Muscle of back (tissue), 13 donors: ENCODE measurements at places on chromosomes 12 and 14.

GRCh38 chr12:41683023-41683422, 461.7 kb downstream of the GXYLT1 start:
- DNase-seq, result no peak

DNA sequence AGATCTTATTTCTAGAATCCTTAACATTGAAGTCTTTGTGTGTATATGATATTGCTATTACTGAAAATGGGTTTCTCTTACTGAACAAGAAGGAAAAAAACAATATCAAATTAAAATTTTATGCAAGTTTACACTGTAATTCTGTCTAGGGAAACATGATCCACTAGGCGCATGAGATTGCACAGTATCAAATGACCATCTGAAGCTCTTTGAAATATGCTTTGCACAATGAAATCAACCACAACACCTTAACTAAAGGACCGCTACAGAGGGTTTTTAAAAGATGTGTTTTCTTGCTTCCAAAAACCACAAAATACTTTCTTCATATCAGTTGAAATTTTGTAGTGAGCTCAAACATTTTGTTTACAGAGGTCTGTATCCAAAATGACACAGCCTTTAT, 15.1 kb upstream of the KERA start:
- no peak for DNase-seq

GRCh38 chr14:71591231-71591630, 341.0 kb upstream of the RGS6 start:
- no peak for DNase-seq

- DNase-seq, result no peak
These were observed 31.0 kb downstream of the SIX1 start for GRCh38 chr14:60618241-60618640.

- no peak for DNase-seq
These were observed 17.4 kb downstream of the SDSL start for GRCh38 chr12:113439606-113440030.

DNA sequence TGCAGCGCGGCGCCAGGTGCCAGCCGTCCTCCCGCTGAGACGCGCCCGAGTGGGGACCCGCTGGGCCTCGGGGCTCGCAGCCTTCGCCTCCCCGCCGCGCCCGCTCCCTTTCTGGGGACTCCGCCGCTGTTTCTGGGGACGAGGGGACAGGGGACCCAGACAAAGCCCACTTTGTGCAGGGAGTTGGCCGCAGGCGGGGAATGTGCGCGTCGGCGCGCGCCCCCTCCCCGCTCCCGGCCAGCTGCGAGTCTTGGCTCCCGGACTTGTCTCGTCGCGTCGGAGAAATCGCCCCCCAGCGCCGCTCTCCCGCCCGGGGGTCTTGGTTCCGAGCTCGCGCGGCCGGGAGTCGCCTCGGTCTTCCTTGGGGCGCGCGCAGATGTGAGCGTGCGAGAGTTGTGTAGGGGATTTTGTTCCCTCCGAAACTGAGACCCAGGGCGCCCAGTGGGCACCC, 717 bp downstream of the VASH1 start:
- peak; percentile 72 for DNase-seq

GRCh38 chr14:74981462-74981782, 21.3 kb upstream of the EIF2B2 start:
- no peak for DNase-seq

GRCh38 chr12:96773031-96773430, 134.0 kb upstream of the NEDD1 start:
- no peak for DNase-seq

DNA sequence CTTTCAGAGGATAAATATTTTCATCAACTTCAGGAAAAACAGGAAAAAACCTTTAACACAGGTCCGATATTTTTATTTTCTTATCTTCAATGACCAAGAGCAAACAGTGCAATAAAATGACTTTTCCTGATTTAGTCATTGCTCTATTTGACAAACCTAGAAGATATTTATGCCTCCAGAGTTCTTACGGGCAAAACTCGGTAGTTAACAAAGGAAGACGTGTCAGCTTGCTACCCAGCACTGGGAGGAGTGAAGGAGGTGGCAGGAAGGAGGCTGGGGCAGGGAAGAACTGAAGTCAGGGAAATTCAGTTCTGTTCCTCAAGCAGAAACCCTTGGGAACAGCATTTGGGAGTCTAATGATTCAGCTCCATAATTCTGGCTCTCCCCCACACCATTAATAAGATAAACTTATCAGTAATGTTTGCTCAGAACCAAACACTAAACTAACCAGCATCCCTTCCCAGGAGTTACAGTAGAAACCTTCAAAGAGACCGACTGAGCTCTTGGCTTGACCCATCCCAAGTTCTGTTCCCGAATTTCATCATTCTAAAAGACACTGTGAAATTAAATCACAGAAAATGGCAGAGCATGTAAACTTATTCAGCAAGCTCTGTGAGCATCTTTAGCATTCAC, 163.3 kb downstream of the APAF1 start:
- no peak for DNase-seq

DNA sequence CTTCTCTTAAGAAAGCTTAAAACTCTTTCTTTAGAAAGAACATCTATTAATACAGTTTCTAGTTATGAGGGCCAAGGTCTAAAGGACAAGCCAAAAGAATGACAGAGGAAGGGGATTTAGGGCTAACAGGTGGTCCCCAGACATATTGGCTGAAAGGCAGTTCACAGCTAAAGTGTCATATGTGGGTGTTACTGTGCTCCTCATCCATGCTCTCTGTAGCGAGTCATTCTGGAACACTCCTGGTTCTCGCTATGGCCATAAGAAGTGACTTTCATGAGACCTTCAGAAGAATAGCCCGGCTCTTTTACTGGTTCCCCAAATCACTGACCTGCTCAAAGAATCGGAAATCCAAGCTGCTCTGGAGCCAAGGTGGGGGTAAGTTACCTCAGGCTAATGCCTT, 55.0 kb downstream of the TBK1 start:
- DNase-seq, result no peak
